SJSA1 (cell line): ENCODE measurements at places on chromosomes 12 and 14.

GRCh38 chr12:127675936-127676335 is 591.0 kb upstream of the TMEM132C start:
- no peak for DNase-seq

DNA sequence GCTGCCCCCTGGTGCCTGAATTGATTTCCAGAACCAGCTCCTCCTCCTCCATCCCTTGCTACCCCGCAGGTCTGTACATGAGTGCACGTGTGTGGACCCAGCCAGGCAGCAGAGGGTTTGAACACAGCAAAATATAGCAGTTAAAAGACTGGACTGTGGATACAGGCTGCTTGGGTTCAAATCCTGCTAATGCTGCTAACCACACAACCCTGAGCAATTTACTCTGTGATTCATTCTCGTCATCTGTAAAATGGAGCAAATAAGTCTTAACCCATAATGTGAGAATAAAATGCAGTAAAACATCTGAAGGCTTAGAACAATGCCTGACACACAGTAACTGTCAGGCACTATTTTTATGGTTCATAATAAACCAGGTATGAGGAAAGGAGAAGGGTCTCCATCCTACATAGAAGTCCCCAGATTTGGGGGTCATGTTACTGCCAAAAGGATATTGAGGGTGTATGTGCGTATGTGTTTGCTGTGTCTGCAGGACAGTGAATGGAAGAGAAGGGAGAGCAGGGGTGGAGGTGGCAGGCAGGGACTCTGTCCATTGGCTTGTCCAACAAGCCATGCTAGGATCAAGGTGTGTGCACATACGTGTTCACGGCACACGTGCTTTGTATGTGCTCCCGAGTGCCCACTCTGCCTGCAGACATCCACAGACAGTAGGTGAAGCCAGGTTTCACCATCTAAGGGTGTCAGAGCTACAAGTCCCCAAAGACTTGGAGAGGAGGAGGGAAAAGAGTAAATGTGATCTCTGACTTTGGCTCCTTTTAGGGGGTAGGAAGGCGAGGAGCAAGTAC is 1.5 kb upstream of the STAT6 start:
- no peak for DNase-seq

DNA sequence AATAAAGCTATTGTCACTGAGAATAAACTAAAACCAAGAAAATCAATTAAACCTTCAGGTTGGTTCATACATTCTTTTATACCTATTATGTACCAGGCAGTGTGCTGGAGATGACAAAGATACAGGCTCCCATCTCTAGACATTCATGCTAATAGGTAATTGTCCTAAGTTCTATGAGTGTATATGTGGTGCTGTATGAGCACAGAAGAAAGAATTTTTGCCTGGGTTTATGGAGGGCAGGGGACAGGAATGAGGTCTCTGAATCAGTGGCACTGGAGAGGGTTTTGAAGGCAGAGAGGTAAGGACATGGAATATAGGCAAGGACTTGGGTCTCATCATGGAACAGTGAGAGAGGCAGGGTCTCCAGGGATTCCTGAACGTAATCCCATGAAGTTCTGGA is 38.7 kb downstream of the MAP1LC3B2 start:
- DNase-seq, result no peak

DNA sequence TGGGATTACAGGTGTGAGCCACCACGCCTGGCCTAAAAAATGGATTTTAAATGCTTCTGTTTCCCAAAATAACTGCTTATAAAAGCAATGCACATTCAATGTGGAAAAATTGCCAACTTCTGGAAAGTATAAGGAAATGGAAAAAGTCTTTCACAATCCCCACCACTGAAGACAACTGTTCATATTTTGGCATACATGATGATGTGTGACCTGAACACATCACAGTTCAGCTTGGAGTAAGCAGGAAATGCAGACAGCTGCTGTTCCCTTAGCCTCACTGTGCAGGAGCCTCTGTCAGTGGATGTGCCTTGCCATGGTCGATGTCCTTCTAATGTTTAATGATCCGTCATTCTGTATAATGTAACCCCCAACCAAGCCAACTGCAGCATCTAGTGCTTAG is 5.2 kb downstream of the MTERF2 start:
- no peak for DNase-seq

GRCh38 chr14:35985474-35986218 is 159.5 kb downstream of the BRMS1L start:
- peak; percentile 11 for DNase-seq

- no peak for DNase-seq
Observed at GRCh38 chr12:60684988-60685655, 1089.3 kb downstream of the SLC16A7 start.

GRCh38 chr12:124217508-124218242 is 77.2 kb upstream of the RFLNA start:
- DNase-seq, result peak; percentile 18

GRCh38 chr12:110597885-110598284 is 14.8 kb upstream of the PPTC7 start:
- no peak for DNase-seq

- peak; percentile 72 for DNase-seq
Observed at GRCh38 chr12:599756-600155, 63.5 kb downstream of the NINJ2 start.

DNA sequence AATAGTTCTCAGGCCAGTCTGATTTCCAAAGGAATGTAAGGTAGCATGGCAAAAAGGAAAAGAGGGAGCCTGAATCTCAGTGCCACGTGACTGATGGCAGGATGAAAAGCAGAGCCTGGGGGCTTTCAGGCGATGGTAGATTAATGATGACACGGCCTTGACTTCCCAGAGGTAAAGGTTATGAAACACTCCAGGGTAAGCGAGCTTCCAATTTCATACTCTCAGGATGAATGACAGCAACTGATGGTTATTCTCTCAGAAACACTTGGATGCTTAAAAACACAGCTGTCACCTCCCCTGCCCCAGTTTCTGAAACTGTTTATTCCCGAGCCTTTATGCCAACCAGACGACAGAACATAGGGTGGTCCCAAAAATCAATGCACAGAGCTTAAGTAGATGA is 28.8 kb downstream of the GDF11 start:
- no peak for DNase-seq

DNA sequence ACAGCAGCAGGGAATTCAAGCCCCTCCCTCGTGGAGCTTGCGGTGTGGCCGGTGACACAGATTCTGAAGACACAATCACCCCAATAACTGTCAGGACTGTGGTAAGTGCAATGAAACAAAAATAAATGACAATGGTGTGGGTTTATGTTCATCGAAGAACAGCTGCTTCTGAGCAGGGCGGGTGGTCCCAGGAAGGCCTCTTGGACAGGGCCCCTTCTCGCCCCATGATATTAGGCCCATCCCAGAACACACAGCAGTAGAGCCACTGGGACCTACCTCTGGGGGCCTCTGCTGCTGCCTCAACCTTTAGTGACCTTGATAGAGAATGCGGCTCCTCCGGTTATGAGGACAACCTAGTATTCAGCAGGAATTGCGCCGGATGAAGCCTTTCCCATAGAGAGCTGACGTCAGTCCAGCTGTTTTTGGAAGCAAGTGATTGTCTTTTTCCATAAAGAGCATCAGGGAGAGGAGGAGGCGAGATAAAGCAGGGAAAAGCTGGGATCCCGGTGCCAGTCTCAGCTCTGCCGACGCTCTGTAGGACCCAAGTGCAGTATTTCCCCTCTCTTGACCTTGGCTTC is 84.1 kb upstream of the BCL11B start:
- no peak for DNase-seq

DNA sequence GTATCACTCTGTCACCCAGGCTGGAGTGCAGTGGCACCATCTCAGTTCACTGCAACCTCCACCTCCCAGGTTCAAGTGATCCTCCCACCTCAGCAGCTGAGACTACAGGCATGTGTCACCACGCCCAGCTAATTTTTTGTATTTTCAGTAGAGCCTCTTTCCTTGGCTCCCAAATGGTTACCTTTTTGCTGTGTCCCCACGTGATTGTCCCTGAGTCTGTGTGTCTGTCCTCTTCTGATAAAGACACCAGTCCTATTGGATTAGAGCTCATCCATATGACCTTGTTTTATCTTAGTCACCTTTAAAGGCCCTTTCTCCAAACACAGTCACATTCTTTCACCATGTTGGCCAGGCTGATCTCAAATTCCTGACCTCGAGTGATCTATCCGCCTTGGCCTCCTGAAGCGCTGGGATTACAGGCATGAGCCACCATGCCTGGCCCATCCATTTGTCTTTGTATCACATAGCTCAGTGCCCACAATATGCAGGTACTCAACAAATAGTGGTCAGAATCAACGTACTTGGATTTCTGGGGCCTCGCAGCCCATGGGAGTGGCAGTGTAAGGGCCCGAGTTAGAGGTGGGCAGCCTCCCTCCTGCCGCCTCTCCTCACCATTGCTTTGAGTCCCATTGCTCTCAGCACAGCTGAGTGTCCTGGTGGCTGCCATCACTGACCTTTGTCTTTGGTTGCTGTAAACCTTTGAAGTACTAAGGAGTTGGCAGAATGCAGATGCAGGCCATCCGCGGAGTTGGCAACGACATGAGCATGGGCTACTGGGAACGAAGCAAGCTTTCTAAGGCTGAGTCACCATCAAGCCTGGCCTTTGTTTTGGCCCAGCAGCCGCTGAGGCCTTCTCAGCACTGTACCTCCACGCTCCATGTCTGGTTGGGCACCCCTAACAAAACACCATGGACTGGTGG is 9.3 kb downstream of the TPCN1 start:
- no peak for DNase-seq

DNA sequence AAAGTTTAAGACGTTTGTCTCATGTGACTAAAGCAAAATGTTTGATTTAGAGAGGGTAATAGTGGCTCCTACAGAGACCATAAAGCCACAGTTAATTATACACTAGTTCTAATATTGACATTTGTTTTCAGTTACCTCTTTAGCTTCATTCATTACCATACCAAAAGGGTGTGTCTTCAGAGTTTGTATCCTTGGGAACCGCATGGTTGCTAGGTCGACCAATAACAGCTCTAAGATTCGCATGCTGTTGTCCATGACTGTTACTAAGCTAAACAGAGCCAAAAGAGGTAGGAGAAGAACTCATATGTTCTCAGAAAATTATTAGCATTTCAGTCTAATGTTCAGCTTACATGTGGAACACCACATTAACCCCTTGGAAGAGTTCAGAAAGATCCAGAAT is 36.2 kb upstream of the ETNK1 start:
- DNase-seq, result no peak

DNA sequence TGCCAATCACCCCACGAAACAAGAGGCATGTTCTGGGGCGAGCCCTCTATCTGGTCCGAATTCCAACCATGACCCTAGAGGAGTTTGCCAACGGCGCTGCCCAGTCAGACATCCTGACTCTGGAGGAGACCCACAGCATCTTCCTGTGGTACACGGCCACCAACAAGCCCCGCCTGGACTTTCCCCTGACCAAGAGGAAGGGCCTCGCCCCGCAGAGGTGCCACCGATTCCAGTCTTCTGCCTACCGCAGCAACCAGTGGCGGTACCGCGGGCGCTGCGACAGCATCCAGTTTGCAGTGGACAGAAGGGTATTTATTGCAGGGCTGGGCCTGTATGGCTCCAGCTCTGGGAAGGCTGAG is 1.7 kb downstream of the BTBD6 start:
- DNase-seq, result no peak

- no peak for DNase-seq
Observed at GRCh38 chr12:9134981-9135628, 19.4 kb upstream of the A2M start.

DNA sequence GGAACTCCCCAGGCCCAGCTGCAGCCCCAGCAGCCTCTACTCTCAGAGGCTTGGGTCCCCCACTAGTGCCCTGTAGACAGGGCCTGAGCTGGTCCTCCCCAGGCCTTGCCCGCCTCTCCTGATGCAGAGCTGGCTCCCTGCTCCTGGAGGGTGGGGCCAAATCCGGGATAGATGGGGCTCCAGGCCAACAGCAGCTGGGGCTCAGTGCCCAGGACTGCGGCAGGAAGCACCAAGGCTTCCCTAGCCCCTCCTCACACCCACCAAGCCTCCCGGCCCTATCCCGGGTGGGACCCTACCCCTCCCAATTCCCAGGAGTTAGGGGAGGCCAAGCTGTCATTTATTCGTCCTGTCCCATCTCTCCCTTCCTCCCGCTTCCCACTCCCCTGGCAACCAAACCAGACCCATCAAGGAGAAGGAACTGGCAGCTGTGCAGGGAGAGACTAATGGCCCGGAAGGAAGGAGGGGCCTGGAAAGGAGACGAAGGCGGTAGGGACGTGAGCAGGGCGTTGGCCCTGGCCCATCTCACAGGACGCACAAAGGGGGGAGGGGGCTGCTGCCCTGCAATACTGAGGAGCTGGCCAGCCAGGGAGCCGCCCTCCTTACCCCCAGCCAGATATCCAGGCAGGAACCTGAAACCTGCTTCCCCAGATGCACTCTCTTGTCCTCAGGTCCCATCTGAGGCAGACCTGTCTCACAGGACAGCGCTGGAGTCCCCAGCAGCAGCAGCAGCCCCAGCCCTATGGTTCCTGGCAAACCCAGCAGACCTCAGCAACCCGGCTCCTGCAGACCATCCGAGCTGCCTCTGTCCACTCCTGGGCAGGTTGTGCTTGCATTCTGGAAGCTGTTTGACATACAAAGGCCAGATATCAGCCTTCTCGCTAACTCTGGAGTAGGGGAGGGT is 1.6 kb upstream of the PRPH start:
- DNase-seq, result no peak

DNA sequence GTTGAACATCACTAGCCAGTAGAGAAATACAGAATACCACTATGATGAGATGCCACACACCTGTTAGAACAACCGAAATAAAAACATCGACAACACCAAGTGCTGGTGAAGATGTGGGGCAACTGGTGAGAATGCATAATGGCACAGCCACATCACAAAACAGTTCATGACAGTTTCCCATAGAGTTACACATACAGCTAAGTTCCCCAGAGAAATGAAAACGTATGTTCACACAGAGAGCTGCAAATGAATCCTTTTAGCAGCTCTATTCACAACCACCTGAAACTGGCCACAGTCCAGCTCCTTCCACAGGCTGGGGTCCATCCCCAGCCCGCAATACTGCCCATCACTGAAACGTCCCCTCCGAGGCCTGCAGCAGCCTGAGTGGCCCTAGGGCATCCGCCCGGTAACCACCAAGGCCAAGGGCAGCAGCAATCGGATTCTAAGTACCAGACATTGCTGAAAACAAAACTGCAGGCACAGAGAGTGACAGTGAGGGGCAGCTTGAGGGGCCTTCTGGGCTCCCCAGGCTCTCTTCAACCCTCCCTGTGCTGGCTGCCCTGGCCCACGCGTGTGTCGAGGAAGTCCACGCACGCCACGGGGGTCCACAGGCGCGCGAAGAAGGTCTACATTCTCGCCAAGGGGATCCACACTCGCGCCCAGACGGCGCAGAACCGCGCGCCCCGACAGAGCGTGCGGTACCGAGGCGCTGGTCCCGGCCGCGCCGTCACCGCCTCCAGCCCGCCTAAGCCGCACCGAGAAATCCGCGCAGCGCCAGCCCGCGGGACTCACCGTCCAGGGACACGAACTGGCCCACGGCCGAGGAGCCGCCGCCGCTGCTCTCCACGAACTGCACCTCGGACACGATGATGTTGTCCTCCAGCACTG is 903 bp downstream of the BRF1 start:
- DNase-seq, result peak; percentile 34

DNA sequence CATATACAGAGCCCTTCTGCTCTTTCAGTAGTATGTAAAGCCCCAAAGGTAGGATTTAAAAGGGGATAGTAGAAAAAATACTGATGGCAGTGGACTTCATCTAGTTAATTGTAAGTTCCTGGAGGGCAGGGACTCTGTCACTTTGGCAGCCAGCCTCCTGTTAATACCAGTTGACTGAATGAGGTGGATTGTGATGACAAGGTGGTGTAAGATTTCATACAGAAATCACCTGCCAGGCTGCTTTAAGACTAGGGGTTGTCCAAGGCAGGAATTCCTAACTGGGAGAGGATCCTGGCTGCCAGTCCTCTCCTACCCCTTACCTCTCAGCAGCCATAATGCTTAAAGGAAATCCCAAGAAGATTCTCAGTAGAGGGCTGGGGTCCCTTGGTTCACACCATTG is 7.3 kb downstream of the DYRK2 start:
- DNase-seq, result no peak

- no peak for DNase-seq
Observed at GRCh38 chr12:69026336-69026735, 93.4 kb upstream of the CPM start.
